ENCODE measurements at places on chromosomes 6 and 20.

- no peak for DNase-seq
Observed at GRCh38 chr20:1462834-1463233, 3.8 kb downstream of the NSFL1C start.

DNA sequence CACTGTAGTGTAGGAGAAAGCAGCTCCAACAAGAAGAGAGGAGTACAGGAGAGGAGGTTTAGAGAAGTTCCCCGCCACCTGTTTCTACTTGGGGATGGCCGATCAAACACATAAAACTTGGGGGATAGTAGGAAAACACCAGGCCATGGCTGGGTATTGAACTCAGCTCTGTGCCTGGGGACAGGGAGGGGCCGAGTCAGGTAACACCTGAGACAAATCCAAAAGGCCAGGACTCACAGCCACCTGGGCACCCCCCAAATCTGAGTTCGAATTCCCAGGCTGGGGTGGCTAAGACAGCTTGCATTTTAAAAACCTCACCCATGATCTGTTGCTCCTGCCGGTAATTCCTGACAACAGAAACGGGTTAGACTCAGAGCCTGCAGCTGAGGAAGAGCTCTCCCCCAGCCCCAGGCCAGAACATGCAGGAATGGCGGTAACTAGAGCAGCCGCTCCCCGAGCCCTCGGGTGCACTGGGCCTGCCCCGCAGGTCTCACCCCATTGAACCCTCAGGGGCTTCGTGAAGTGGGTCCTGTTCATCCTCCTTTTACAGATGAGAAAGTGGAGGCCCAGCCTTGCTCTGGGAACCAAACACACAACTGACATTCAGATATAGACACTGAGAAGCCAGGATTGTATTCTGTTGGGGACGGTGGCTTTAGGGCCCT is 61.0 kb downstream of the TCP11 start:
- DNase-seq = no peak

GRCh38 chr6:139296927-139297326 is 5.1 kb upstream of the TXLNB start:
- DNase-seq = no peak

GRCh38 chr6:20879526-20879925 is 345.3 kb downstream of the CDKAL1 start:
- no peak for DNase-seq

- no peak for DNase-seq
Observed at GRCh38 chr20:44731657-44732056, 14.0 kb upstream of the KCNK15 start.

DNA sequence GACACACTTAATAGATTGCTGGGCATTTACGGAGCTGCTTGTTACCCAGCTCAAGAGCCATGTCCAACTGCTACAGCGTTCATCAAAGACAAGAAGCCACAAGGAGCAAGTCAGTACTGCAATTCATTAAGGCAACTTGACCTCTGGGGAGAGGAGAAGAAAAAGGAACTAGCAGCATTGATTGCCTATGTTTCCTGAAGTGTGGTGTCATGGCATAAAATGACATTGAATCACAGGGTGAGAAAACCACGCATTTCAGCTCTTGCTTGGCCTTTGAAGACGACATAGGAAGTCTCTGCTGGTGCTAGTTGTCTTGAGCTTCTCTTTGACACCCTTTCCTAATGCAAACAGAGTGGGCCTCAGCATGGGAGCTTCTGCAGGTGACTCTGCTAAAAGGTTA is 139.1 kb downstream of the CDH26 start:
- DNase-seq = no peak

DNA sequence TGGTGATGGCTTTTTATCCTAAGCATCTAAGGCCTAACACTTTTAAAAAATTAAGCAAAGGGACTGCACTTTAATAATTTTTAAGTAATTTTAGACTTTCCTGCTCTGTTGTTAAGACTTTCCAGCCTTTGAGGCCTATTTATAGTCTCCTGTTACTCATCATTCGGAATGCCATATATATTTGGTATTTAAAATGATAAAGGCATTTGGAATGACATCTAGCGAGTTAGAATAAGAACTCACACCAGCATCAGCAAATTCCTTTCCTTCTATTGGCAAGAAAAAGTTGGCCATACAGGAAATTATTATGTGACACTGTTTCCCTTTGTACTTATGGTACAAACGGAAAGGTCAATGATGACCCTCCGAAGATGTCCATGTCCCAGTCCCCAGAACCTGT is 88.1 kb upstream of the STMND1 start:
- DNase-seq = no peak

DNA sequence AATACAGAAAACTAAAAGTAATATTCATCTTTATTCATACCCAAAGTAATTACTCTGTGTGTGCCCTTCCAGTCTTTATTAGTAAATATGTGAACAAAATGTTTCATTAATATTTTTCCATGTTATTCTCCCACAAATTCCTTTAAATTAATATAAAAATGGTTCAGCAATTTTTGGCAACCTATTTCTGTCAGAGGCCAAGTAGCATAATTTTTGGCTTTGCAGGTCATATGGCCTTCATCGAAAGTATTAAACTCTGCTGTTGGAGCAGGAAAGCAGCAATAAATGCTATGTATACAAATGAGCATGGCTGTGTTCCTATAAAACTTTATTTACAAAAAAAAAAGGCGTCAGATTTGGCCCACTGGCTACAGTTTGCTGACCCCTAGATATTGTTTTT is 16.1 kb downstream of the ZC2HC1B start:
- no peak for DNase-seq

DNA sequence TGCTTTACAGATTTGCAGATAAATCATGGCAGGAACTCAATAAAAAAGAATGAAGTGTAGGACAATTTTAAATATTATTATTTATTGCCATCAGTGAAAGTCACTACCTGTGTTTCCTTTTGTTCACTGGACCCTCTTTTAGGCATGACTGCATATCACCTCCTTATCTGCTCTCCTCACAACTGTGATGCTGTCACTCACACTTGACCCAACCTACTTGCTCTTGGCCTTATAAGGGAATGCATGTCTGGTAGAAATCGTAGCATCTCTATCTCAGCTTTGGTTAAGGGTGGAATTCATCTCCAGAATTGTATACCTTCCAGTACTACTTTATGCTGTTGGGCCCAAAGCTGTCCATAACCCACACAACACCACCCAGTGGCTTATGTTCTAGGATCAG is 47.6 kb upstream of the RNF144B start:
- DNase-seq = no peak

DNA sequence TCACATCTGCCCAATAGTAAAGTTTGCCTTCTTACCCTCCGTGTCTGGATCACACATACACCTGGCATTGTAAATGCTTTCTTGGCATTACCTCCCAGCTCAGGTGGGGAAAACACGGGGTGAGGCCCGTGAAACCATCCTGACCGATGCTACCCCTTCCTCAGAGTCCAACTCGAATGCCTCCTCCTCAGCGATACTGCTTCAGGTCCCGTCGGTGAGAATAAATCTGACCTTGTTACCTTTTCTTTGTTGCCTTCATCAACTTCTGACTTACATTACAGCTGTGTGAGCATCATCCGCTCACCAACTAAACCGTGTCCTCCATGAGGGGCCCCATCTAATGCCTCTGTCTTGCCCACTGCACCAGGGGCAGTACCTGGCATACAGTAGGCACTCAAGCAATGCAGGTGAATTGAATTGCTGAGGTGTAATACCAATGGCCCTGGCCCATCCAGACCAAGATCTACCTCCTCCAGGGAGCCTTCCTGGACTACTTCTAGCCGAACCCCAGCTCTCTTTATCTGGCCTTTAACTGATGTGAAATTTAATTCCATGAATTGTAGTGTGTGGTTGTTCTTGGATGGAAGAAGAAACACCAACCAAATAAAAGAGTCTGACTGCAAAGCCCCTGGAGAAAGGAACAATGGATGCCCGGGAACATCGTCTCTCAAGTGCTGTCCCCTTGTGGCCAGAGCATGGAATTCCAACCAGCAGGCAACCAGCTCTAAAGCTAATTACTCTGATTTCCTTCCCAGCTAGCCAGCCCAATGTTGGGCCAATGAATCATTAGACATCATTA is 141.5 kb downstream of the ANKRD60 start:
- DNase-seq = peak; percentile 52

GRCh38 chr20:59485576-59486454 is 118.5 kb upstream of the PHACTR3 start:
- no peak for DNase-seq

DNA sequence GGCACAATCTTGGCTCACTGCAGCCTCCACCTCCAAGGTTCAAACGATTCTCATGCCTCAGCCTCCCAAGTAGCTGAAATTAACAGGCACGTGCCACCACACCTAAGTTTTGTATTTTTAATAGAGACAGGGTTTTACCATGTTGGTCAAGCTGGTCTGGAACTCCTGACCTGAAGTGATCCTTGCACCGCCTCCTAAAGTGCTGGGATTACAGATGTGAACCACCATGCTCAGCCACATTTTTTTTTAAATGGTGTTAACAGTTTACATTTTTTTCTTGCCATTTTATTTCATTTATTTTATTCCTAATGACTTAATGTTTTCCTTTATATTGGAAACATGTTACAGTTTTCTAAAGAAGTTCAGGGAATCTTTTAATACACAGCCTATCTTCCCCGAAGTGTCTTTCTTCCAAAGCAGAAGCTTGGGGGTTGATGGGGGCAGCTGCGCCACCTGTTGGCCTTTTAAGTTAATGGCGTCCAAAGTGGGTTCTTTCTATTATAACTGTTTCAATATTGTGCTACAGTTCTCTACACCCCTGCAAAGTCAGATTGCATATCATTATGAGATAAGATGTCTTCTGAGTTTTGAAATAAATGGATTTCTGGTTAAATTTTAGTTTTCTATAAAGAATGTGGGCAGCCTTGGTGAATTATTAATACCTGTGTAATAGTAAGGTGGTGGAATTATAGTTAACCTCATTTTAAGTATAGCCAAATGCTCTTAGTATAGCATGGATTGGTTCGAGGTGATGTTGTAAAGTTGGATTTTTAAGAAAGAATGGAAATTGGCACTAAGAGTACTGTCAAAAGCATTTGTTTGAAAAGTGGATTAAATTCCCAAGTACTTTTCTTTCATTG is 42.0 kb upstream of the PLCG1 start:
- DNase-seq = peak; percentile 42

- DNase-seq = no peak
Observed at GRCh38 chr20:38579219-38579910, 1.6 kb upstream of the ADIG start.

GRCh38 chr20:25549172-25549773 is 36.1 kb downstream of the NINL start:
- no peak for DNase-seq

DNA sequence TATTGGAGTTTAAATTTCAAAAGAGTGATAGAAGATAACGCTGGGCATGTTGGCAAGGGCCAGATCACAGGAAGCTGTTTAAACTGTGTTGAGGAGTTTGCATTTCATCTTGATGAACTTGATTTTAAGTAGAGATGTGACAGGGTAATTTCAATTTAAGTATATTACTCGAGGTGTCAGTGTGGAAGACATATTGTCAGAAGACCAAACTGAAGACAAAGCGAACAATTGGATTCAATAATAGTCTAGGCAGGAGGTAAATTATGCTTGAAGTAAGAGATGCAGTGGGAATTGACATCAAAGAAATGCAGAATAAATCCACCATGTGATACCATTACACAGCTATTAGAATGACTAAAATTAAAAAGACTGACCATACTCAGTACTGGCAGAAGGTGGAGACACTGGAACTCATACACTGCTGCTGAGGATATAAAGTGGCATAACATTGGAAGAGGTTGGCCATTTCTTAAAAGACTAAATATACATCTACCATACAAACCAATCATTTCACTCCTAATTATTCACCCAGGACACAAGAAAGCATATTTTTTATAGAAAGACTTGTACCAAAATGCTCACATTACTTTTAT is 240.8 kb downstream of the ARHGAP18 start:
- no peak for DNase-seq

DNA sequence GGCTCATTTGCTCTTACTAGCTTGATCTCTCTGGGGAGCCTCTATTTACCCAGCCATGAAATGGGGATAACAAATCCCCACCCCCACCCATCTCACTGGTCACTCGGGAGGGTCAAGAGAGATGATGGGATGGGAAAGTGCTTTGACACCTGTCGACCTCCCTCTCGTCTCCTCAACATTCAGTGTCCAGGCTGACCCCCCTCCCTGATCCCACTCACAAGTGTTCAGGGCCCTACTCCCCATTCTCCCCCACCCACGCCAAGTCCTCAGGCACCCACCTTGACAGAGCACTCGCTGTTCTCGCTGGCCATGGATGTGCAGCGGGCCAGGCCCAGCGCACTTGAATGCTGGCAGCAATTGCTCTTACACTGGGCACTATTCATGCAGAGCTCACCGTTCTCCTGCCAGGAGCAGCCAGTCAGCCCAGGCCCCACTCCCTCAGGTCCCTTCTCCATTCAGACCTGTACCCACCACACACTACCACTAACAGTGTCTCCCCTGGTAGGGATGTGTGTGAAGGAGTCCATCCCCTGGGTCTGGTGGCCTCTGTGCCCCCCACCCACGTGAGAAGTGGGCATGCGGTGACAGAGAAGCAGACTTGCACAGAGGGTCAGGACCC is 1.6 kb downstream of the CLPS start:
- no peak for DNase-seq

- no peak for DNase-seq
Observed at GRCh38 chr6:12884983-12885382, 168.4 kb downstream of the PHACTR1 start.

GRCh38 chr6:148890096-148890495 is 143.3 kb downstream of the UST start:
- no peak for DNase-seq

DNA sequence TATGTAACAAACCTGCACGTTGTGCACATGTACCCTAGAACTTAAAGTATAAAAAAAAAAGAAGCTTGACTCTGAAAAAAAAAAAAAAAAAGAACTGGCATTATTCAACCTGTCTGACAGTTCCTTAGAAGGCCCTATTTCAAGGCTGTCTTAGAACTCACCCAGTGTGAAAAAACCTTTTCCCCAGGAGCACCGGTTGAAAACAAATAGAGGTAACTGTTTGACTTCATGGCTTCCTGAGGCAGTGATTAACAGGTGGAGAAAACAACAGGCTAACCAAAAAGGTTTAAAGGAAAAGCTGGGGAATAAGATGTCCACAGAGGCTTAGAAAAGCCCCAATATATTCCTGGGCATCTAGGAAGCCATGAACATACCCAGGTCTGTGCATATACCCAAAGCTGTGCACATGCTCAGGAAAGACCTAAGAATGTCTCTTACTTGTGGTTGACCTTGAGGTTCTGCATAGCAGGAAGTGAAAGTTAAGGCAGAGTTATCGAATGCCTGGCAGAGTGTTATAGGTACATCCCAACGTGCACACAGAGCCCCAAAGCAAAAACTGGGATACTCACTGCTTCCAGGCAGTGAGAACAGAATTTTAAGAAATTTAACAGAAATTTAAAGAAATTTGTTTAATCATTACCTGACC is 7.0 kb downstream of the UQCC1 start:
- DNase-seq = no peak

DNA sequence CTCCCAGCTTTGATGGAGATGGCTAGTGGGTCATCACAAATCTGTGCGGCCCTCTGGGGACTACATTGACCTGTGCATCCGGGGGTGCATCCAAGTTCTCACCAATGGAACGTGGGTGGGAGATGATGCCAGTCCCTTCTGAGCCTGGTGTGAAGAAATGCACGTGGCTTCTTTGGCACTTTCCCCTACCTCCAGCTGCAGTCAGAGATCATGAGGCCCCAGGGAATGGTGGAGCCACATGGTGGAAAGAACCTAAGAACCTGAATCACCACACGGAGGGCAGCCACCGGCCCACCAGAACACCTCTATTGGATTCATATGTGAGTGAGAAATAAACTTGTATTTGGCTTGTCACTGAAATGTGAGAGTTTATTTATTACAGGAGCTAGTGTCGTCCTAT is 9.9 kb upstream of the CDKN1A start:
- DNase-seq = no peak

GRCh38 chr6:40171343-40171742 is 237.1 kb upstream of the MOCS1 start:
- no peak for DNase-seq

- DNase-seq = no peak
Observed at GRCh38 chr6:124002377-124003081, 198.9 kb downstream of the NKAIN2 start.
